Stimulated activated CD4-positive, alpha-beta T cell treated with anti-CD3 and anti-CD28 coated beads, Interleukin-15, amount 100 ng/mL, for 1 hour (primary cell): ENCODE measurements at places on chromosomes 4 and X.

DNA sequence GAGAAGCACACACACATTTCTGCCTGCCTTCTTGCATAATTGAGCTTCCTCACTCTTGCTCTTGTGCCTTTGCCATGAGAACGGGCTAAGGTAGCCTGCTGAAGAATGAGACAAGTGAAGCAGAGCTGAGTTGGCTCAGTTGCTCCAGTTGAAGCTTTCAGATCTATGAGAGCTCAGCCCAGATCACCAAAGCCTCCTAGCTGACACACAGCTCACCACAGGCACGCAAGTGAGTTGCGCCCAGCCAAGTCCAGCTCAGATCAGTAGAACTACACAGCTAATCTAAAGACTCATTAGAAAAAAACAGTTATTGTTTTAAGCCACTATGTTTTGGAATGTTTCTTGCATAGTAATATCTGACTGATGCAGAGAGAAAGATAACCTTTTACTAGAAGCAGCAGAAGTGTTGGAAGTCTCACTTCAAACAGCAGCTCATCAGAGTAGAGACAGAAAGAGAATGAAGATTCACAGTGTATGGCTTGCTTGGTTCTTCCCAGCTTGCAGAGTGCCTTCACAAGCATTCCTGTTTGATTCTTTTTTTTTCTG is 362.4 kb downstream of the MID1IP1 start:
- DNase-seq: no peak

DNA sequence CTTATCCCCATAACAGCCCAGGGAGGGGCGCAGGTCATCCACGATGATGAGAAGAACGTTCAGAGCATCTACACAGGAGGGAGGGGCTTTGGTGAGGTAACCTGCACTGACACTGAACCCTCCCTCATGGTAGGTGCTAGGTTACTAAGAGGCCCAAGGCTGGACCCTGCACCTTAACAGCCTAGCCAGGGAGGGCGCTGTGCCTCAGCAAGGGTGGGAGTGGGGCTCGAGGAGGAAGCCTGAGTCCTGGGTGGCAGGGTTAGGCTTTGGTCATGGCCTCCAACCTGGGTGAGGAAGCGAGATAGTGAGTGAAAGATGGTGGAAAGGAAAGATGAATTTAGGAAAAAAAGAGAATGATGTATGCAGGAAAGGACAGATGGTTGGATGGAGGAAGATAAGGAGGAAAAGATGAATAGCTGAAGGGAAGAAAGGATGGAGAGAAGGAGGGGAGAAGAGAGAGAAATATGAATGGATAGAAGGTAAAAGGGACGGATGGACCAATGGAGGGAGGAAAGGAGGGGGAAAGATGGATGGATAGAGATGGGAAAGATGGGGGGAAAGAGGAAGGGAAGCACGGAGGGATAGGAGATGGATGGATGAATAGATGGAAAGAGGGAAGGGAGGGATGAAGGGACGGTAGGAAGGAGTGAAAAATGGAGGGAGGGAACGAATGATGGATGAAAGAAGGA is 736 bp downstream of the IDS start:
- peak; percentile 39 for DNase-seq

- DNase-seq: no peak
Measured at GRCh38 chrX:85419293-85419692, 39.8 kb upstream of the POF1B start.

DNA sequence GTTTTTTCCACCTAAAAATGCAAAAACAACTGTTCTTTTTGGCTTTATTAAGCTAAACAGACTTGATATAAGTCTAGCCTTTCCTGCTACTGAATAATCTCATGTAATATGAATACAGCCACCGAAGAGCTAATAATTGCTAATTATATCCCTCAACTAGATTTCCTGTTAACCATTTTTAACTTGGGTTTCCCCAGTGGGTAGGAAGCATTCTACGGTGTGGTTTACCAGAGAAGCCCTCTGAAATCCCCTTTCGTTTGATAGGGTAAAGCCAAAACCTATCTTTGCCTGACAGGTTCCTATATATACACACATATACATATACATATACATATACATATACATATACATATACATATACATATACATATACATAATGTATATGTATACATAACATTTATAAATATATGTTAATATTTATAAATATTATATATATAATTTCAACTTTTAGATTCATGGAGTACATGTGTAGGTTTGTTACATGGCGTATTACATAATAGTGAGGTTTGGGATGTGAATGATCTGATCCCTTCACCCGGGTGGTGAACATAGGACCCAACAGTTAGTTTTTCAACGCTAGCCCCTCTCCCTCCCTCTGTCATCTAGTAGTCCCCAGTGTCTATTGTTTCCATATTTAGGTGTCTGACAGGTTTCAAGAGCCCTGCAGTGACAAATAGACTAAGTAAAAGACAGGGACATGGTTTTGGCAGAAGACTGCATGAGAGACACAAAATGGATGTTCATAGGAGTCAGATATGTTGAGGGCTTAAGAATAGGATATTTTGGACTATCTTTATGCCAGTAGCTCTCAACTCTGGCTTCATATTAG is 62.4 kb downstream of the ATXN3L start:
- no peak for DNase-seq

- no peak for DNase-seq
Measured at GRCh38 chr4:81164623-81165416, 50.2 kb downstream of the PRKG2 start.
